Natural killer cell (primary cell): ENCODE measurements at places on chromosomes 3 and 15.
A peak's percentile ranks its signal among the peaks of the same experiment; 100 is the strongest.

GRCh38 chr3:57048728-57049127, 11.7 kb upstream of the SPATA12 start:
- no peak for DNase-seq

- no peak for DNase-seq
Measured at GRCh38 chr15:73959012-73959581, 32.8 kb downstream of the LOXL1 start.

GRCh38 chr3:20324664-20325478, 138.9 kb upstream of the SGO1 start:
- DNase-seq, result no peak

- DNase-seq, result no peak
Measured at GRCh38 chr3:81451140-81451539, 310.3 kb downstream of the GBE1 start.

GRCh38 chr3:85524104-85524503, 565.3 kb downstream of the CADM2 start:
- no peak for DNase-seq

DNA sequence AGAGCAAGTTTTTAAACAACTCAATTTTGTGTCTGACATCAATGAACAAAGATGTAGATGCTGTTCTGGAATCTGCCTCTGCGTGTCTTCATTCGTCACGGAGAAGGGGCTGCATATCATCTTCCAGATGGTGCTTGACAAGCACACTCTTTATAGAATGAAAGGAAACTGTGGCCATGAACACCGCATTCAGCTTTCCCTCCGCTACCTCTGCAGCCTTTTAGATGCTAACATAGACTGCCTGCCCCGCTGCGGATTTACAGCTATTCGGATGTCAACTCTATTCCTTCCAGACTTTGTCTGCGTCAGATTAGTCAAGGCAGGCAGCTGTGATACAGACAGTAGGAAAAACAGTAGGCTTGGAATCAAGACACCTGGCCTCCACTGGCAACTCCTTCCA, 232.9 kb downstream of the TJP1 start:
- no peak for DNase-seq

DNA sequence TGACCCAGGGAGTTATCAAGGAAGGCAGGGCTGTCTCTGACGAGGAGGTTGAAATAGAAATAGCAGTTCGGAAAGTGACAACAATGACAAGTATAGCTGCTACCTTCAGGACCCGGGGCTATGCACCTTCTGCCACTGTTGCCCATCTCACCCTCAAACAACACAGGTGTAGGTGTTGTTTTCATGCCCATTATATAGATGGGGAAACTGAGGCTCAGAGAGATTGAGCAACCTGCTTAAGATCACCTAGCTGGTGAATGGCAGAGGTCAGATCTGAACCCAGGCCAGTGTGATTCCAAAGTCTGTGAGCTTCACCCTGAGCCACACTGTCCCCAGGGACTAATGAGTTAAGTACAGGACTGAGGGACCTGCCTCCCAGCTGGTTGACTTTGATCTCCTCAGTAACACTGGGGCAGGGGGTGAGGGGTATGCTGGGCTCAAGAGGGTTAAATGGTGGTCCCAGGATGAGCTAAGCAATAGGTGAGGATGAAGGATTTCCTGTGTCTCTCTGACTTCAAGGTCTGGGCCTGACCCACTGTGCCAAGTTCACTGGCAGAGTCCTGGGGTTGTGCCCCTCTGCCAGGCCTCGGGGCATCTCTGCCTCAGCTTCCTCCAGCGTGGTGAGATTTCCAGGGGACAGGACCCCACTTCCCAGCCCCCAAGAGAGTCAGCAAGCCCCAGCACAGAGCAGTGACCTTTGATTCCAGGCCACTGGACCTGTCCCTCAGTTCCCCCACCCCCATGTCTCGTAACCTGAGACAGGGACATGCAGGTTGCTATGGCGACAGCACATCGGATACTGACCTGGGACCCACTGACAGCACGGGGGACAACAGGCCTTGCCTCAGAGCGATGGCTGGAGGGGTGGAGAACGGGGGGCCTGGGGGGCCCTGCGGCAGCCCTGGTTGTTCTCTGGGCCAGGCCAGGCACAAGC, 35.0 kb downstream of the ATP2B2 start:
- no peak for DNase-seq

GRCh38 chr3:136281966-136282520, 31.9 kb downstream of the PCCB start:
- DNase-seq, result no peak

GRCh38 chr3:120470870-120471269, 20.1 kb upstream of the FSTL1 start:
- DNase-seq, result no peak

GRCh38 chr15:41782371-41783282, 8.3 kb downstream of the MAPKBP1 start:
- DNase-seq, result no peak

DNA sequence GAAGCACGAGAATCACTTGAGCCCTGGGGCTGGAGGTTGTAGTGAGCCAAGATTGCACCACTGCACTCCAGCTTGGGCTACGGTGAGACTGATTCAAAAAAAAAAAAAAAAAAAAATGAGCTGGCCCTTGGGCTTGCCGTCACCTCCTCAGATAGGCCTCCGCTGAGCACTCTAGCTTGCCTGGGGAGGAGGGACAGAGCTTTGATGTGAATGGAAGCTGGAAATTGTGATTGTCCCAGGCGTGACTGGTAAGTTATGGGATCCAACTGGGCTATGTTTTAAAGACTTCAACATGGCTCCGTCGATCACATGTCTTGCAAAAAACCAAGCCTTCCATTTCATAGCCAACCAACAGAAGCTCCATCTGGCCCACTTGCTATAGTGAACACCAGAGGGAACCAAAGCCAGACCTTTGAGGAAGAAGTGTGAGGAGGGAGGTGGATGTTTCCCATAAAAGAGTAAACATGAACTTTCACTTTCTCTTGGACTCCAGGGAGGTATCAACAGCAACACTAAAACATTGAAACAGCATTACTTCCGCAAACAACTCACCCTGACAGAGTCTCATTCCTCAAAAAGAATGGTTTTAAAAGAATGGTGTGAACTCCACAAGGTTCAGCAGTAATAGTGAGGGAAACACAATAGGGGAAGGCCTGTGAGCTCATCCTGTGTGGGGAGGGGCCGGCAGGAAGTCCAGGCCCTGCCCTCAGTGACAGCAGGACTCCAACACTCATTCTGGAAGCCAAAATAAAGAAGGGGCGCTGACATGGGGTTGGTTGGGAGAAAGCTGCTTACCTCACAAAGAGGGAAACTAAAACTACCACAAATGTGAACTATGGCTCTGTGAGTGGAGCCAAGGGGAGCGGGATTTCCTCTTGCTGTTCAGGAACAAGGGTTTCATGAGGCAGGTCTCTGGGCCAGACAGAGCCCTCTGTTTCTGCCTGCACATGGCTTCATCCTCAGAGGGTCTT, 59.2 kb upstream of the IL12A start:
- no peak for DNase-seq

GRCh38 chr3:185744997-185745843, 79.6 kb downstream of the IGF2BP2 start:
- DNase-seq, result no peak

DNA sequence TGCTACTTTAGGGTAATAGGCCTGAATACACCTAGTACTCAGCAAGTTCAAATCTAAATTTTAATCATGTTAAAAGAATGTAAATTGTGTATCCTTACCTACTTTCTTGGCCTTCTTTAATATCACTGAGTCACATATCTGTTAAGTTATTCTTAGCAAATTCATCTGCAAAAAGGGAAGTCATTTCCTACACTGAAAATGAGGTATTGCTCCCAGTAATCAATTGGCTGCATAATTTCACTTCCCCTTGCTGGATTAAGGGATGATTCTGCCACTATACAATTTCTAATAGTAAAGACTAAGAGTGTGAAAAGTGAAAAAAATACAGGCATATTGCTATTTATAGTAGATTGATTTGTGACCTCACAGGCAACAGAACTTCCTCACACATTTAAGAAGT, 47.8 kb downstream of the CCDC54 start:
- no peak for DNase-seq

GRCh38 chr3:146577662-146578061, 27.5 kb downstream of the PLSCR5 start:
- peak; percentile 72 for DNase-seq

GRCh38 chr3:104598848-104599511, 767.7 kb upstream of the ALCAM start:
- no peak for DNase-seq

GRCh38 chr3:137687181-137687879, 76.8 kb upstream of the SOX14 start:
- no peak for DNase-seq

GRCh38 chr3:65901226-65901625, 137.5 kb downstream of the MAGI1 start:
- no peak for DNase-seq

- no peak for DNase-seq
Measured at GRCh38 chr15:66629817-66630576, 64.2 kb upstream of the LCTL start.

- no peak for DNase-seq
Measured at GRCh38 chr3:177085794-177086193, 111.5 kb downstream of the TBL1XR1 start.

- no peak for DNase-seq
Measured at GRCh38 chr3:30248423-30248822, 358.0 kb upstream of the TGFBR2 start.

- no peak for DNase-seq
Measured at GRCh38 chr15:36936613-36937012, 163.7 kb downstream of the MEIS2 start.

DNA sequence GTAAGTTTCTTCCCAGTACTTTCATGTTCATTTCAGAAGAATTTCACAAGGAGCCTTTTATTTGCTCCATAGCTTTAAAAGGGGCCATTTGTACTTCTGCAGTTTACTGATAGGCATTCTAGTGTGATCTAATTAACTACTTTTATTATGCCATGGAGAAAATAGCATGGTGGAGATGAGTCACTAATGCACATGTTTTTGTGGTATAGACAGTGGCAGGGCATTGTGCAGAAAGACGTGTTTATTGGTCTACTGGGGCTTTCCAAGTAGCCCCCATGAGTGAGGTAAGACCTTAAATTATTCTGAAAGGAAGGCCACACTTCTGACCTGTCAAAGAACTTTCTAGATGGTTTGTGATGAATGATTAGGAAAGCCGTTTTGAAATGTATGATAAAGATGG, 810.0 kb upstream of the NR2F2 start:
- no peak for DNase-seq

DNA sequence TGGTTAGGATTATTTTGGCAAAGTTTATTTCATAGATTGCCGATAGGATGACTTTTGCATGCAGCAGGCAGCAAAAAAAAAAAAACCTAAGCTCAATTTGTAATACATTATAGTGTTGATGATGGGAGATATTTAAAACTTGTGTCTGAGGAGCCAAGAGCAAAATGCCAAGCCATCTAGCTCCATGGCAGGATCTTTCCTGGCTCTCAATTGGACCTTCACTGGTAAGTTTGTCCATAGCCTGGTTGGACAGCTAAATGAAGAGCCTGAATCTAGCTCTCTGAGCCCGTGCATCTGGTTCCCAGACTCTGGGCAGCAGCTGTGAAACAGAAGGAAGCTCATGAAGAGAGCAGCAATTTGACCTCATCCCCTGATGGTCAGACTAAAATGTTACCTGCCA, 17.5 kb downstream of the STAC start:
- no peak for DNase-seq

GRCh38 chr3:177281292-177282118, 84.2 kb upstream of the TBL1XR1 start:
- DNase-seq, result no peak

DNA sequence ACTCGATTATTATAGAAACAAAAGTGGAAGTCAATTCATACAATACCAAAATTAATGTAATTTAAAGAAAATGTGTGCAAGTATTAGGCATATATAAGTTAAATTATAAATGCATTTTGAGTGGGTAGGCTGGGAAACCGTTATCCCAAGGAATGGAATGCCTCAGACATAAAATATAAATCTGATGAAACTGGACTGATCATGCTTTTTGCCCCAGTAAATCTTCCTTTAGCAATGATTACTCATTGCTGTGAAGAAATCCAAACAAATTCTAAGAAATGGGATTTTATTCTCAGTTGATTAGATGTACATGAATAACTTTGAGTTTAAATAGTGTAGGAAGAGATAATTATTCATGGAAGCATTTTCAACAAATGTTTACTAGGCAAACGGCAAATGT, 185.5 kb upstream of the KCNMB2 start:
- DNase-seq, result no peak

DNA sequence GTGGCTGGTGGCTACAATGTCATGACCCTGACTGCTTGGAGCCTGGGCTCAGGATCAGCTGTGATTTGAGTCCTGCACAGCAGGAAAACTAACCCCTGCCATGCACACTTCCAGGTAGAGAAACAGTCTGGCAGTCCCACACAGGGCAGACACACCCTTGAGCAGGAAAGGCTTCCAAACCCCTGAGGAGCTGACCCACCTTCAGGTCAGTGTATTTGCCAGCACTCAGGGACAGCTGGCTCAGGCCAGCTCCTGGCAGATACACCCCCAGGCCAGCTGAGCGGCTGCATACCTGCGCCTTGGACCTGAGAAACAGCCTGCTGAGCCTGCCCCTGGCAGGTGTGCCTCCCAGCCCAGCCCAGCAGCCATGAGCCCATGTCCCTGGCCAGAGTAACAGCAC, 22.2 kb upstream of the CDAN1 start:
- no peak for DNase-seq
